Placental epithelial cell (primary cell): ENCODE measurements at places on chromosomes 11 and 22. TPM values are rescaled to one million over a fixed set of nuclear protein-coding genes. Genes with fewer than 3 reads are reported as not detected.

The CST6 gene
- 39.3 and 66.6 TPM in 2 replicates for total RNA-seq

The POU2AF3 gene
- total RNA-seq, result not detected in 2 replicates

The ISX gene
- total RNA-seq, result not detected in 2 replicates

The FADS1 gene
- total RNA-seq, result 16.1 and 47.3 TPM in 2 replicates

The TENM4 gene
- total RNA-seq, result 1.2 and 6.8 TPM in 2 replicates

The OR52I1 gene
- total RNA-seq, result not detected in 2 replicates

The KREMEN1 gene
- total RNA-seq, result 18.9 and 24.3 TPM in 2 replicates

The CRYBA4 gene
- total RNA-seq, result not detected in 2 replicates

The GLYAT gene
- total RNA-seq, result 0.65 TPM in 1 of 2 replicates, not detected in the other

The PANX3 gene
- total RNA-seq, result not detected in 2 replicates

The IL18BP gene
- 6.3 and 7.9 TPM in 2 replicates for total RNA-seq

The LAYN gene
- total RNA-seq, result 53.7 and 82.4 TPM in 2 replicates

The NCR3LG1 gene
- total RNA-seq, result 0.39 and 1.4 TPM in 2 replicates
